ENCODE measurements at places on chromosomes 13 and 19. TPM values are rescaled to one million over a fixed set of nuclear protein-coding genes. Genes with fewer than 3 reads are reported as not detected.

Gene TEX29
- 1.0 TPM for total RNA-seq

- no peak for DNase-seq
These were observed 18.7 kb downstream of the TMEM161A start for GRCh38 chr19:19119325-19120237.

DNA sequence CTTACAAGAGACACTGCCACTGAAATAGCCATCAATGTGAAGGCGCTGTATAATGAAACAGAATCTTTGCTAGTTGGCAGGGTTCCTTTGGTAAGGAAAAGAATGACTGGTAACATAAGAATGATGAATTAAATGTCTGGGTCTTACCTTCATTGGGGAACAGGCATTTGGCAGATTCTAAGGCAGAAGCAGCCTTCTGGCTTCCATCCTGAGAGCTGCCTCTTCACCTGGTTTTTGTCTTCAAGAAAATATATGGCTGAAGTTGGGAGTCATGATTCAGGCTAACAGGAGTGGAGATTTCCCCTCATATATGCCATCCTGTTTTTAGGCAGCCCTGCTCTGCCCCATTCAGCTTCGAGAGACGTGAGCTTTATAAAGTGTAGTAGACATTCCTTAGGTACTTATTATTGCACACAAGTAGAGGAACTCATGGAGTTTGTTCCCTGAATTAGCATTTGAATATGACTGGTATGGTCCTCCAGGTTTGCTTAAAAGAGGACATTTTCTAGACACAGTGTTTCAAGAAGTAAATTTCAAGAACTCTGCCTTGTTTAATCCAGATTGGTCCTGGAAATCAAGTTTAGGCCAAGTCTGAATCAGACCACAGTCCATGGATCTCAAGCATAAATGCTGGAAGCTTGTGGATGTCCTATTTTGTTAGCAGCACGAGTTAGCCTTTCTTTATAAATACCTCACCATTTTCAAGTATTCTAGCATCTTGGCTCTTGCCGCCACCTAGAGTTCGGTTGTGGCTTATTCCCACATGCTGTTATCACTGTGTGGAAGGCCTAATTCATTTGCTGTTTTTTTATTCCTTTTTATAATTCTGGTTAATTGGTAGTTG is 56.2 kb upstream of the AKAP11 start:
- DNase-seq: no peak

GRCh38 chr19:10568062-10568825 is 535 bp downstream of the CDKN2D start:
- DNase-seq: peak; percentile 67

- no peak for DNase-seq
These were observed 3.6 kb upstream of the GNG8 start for GRCh38 chr19:46639358-46640182.

- no peak for DNase-seq
These were observed 112.9 kb downstream of the ZAR1L start for GRCh38 chr13:32202268-32202667.

DNA sequence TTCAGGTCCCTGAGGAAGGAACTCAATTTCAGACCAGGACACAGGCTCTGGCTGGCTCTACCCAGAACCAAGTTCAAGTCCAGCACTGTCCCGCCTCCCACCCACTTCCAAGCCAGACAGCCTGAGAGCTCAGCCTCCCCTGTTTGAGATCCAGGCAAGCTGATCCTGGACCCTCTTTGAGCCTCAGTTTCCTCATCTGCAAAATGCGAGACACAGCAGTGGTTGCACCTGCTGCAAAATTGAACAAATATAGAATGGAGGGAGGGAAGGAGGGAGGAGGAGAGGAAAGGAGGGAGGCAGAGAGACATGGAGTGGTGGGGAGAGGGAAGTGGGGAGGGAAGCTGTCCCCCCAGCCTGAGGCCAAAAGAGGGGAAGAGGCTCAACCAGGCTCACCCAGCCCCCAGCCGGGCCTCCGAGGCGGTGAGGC is 751 bp downstream of the TMEM221 start:
- DNase-seq: no peak

DNA sequence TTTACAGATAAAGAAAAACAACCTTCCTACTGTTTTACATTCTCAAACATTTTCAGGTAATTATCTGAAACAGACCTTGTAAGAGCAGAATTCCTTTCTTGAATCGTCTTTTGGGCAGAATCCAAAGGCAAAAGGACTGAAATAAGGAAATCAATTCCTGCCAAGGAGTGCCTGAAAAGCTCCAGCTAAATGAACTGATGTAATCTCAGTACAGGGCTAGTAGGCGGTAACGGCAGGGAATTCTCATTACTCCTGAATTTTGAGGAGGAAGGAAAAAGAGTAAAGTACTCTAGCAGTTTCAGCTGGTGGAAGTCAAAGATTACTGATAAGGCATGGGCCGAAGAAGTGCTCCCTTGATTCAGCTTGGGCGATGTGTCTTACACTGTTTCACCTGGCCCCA is 168.4 kb downstream of the PCDH9 start:
- no peak for DNase-seq

DNA sequence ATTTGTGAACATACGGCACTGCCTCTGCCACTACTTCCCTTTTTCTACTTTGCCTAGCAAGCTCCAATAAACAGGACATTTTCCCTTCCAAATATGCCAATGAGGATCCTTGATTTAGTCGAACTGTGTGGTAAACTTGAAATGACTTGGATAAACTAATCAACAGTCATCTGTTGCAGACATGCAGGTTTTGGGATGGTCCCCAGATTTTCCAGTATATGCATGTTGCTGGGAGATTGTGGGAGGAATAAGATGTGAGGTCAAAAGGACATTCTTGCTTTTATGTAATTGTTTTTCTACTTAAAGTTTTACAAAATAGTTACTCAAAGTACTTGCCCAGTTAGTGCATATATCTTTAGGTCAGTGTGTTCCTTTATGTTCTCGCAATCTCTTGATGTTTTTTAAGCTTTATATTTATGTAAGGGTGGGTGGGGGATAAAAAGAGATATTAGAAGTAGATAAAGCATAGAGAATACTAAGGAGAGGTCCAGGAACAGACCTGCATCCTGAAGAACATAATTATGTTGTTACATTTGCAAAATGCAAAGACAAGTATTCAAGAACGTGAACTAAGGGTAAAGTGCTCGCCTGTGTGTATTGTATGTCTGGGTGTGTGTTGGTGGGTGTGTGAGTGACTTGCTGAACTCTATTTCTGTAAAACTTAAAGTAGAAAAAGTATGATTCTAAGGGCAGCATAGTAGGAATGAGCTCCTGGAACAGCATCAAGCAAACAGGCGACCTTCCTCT is 88.4 kb upstream of the OXGR1 start:
- DNase-seq: no peak

Gene ZNF776
- total RNA-seq: 21.7 TPM

All from CD4-positive, alpha-beta T cell (primary cell).